G401 (cell line): ENCODE measurements at places on chromosomes 1 and 21.
A peak's percentile ranks its signal among the peaks of the same experiment; 100 is the strongest.

DNA sequence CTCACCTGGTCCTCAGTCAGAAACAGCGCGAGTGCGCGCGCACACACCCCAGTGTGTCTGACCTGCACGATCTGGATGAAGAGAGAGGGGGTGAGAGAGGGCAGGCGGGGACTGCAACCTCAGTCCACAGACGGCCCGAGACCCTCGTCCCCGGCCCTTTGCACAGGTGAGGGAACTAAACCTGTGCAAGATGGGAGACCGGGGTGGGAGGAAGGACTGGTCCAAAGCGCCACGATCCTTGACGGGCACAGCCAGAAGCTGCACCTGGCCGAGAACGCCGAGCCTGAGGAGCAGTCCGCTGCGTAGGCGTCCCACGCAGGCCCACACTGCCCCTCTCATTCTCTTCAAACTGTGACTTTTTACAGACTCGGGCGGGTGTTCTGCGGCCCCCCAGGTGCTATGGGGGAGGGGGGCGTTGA lies 519 bp upstream of the IQCC start:
- no peak for DNase-seq

- DNase-seq = no peak
Observed at GRCh38 chr1:37092937-37093336, 58.6 kb upstream of the GRIK3 start.

DNA sequence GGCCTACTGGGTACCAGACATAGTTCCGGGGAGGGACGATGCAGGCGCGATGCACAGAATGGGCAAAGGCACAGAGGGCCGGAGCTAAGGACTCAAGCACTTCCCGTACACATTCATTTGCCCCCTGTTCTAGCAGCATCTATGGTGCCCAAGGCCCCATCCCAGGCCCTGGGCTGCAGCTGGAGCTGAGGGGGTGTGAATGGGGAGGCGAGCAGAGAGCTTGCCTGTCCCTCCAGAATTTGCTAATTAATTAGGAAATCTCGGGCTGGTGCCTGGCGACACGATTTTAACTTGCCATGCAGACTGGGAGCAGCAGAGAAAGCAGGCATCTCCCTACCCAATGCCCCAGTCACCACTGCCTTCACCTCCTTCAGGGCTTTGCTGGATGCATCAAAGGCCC lies 35.9 kb downstream of the EPHA2 start:
- no peak for DNase-seq

DNA sequence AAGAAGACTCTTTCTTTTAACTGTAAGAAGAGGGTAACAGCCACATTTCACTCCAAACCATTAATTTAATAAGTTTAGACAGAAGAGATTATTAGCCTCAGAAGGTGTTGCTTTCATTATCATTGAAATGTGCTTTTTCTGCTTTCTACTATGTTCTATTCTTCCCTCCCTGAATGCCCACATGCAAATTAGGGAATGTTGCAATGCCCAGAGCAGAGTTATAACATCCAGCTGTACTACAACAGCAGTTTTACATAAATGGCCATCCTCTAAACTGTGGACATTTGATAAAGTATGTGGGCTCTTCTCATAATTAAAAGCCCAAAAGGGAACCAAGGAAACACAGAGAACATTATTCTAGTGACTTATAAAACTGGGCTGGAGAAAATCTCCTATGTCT lies 82.2 kb upstream of the SOD1 start:
- no peak for DNase-seq

- no peak for DNase-seq
Observed at GRCh38 chr1:64980745-64981600, 14.6 kb upstream of the JAK1 start.

DNA sequence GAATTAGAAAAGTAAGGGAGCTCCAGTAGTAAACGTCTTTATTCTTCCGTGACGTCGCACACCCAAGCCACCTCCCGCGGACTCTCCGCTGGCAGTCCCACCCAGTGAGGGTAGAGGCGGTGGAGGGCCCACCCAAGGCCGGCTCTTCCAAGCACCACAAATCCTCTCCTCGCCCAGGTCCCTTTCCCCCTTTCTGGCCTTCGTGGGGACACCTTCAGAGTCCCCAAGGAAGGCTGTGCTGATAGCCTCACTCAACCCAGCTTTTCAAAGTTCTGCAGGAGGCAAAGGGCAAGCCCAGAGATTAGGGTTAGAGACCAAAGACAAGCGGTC lies 349 bp upstream of the GPN2 start:
- DNase-seq = no peak

GRCh38 chr1:8216005-8216404 lies 101.9 kb upstream of the SLC45A1 start:
- no peak for DNase-seq

DNA sequence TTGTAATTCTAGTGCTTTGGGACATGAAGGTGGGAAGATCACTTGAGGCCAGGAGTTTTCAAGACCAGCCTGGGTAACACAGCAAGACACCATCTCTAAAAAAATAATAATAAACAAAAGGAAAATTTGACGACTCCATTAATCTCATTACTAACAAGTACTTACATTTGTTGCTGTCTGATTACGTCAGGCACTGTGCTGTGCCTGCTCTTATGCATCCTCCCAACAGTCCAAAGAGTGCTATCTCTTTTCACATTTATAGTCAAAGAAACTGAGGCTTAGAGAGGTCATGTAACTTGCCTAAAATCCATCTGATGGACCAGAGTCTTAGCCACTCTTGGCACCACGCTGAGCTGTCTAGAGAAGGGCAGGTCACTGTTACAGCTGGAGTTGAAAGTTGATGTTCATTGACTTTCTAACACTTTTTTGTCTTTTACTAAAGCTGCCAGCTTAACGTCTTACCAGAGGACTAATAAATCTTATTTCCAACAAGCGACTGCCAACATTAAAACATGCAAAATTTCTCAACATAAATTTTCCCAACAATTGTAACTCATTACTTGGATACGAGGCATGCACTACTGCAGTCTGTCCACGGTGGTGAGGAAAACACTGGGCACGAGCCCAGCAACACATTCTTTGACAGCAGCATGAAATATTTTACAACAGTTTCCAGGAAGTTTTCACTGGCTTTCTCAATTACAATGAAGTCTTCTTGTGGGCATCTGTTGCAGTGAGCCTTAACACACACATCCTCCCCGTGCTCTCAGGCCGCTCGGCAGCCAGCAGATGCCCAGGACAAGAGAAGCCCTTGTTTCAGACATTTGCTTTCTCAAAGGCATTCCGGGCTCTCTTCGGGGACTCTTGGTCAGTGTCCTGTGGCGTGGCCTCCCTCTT lies 262.9 kb upstream of the PROX1 start:
- peak; percentile 35 for DNase-seq

- DNase-seq = no peak
Observed at GRCh38 chr1:178220094-178220493, 126.2 kb downstream of the RASAL2 start.

- peak; percentile 2 for DNase-seq
Observed at GRCh38 chr1:62906428-62906886, 122.5 kb downstream of the ATG4C start.

DNA sequence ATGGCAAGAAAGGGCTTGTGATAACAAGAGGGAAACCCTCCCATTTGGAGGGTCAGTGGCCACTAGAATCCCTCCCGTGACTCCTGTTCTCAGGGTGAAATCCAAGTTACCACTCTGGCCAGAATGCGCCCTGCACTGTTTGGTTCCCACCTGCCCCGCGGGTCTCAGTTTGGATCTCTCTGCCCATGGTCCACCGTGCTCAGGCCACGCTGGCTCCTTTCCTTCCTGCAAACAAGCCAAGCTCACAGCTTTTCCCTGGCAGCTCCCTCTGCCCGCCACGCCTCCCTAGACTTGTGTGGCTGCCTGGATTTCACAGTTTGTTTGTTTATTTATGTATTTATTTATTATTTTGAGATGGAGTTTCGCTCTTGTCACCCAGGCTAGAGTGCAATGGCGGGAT lies 179.5 kb upstream of the VAMP3 start:
- peak; percentile 25 for DNase-seq

GRCh38 chr1:168081373-168082007 lies 55.2 kb downstream of the GPR161 start:
- no peak for DNase-seq

GRCh38 chr1:175192111-175192629 lies 406 bp downstream of the KIAA0040 start:
- peak; percentile 63 for DNase-seq

DNA sequence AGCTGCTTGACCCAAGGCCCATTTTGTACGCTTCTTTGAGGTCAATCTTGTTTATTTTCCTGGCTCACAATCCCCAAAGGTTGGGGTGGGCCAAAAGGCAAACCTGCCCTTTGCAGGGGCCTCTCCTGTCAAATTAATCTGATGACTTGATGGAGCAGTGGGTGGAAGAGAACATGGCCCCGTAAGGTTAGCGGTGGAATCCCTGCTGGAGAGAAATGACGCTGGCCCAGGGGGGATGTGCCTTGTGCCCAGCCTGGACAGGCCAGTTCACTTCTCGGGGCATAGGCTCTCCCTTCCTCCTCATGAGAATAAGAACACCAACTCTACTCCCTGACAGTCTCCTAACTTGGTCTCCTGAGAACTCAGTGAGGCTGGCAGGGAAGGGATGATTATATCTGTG lies 40.5 kb downstream of the C1orf198 start:
- DNase-seq = no peak

- peak; percentile 38 for DNase-seq
Observed at GRCh38 chr1:228408041-228408868, 1.6 kb upstream of the TRIM11 start.

DNA sequence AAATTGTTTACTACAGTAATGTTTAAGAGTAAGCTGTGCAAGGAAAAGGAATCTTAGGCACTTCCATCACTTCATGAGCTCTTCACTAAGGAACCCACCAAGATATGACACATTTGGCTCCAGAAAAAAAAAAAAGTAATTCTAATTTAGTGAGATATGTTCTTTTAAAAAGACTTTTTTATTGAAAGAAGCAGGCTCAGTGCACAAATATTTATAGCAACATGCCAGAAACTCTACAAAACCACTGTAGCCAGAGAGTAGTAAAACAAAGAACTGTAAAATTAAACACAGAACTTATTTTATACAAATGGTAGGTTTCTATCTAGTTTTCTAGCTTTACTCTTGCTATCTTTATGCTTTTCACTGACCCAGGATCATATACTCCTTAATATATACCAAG lies 434.6 kb upstream of the ADGRL2 start:
- DNase-seq = no peak

DNA sequence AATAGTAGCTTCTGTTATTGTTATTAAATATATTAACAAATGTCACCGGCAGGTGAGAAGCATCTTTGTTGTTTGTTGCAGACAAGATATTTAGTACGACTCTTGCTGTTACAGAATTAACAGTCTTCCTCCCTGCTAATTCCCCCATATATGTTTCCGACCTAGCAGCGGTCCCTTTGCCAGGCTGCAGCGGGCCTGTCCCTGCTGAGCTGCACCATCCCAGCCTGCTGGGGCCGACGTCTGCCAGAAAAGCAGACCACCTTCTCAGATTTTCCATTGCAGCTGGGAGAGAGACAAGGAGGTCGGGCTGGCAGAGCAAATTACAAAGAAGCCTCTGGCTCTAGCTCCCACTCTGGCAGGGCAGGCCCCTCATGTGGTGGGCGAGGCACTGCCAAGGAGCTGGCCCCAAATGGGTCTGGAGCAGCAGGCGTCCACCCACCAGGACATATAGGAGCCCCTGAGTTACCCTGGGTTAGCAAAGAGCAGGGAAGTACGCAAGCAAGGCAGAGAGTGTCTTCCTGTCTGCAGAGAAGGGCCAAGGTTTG lies 142.7 kb downstream of the FOXD2 start:
- DNase-seq = no peak

- no peak for DNase-seq
Observed at GRCh38 chr1:198809247-198809646, 170.4 kb downstream of the PTPRC start.
